ENCODE measurements at places on chromosomes 11 and 22. TPM values are rescaled to one million over a fixed set of nuclear protein-coding genes. Genes with fewer than 3 reads are reported as not detected.

The MS4A8 gene
- total RNA-seq = not detected

The RAB3IL1 gene
- total RNA-seq = 9.5 TPM

The KCNK4 gene
- total RNA-seq = not detected

The CSNK2A3 gene
- 1.4 TPM for total RNA-seq

The TNNT3 gene
- 30.7 TPM for total RNA-seq

The ANKK1 gene
- total RNA-seq = not detected

- H3K36me3 ChIP-seq = no peaks in the 10 kb centered on the region
- H3K27me3 ChIP-seq = peaks cover 33% of the 10 kb centered on the region
- no peak overlapping the region for H3K4me3 ChIP-seq
- no peak overlapping the region for H3K27ac ChIP-seq
These were observed 44.6 kb downstream of the RBX1 start for GRCh38 chr22:40995821-40996220.

GRCh38 chr11:30159546-30159945, 71.3 kb upstream of the FSHB start:
- H3K4me3 ChIP-seq = no peak overlapping the region
- H3K27ac ChIP-seq = no peak overlapping the region
- no peaks in the 10 kb centered on the region for H3K36me3 ChIP-seq
- H3K4me1 ChIP-seq = peaks cover 4% of the 10 kb centered on the region
- no peaks in the 10 kb centered on the region for H3K27me3 ChIP-seq

GRCh38 chr11:2671748-2672147, 28.0 kb downstream of the KCNQ1OT1 start:
- H3K36me3 ChIP-seq = peaks cover 8% of the 10 kb centered on the region
- H3K4me3 ChIP-seq = no peak overlapping the region
- H3K4me1 ChIP-seq = peaks cover 61% of the 10 kb centered on the region
- H3K27me3 ChIP-seq = no peaks in the 10 kb centered on the region

DNA sequence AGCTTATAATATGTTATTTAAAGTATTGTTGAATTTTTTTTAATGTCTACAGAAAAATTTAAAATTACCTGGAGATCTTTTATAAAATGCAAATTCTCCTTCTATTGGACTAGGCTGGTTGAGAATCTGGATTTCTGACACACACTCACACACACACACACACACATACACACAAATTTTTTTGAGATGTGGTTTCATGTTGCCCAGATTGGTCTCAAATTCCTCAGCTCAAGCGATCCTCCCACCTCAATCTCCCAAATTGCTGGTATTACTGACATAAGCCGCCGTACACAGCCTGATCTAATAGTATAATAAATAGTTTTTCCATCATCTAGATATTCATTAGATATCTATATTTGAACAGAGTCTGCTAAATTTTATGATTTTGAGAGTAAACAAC, 4.5 kb upstream of the RFPL1 start:
- no peaks in the 10 kb centered on the region for H3K4me1 ChIP-seq
- H3K4me3 ChIP-seq = no peak overlapping the region
- H3K36me3 ChIP-seq = no peaks in the 10 kb centered on the region

DNA sequence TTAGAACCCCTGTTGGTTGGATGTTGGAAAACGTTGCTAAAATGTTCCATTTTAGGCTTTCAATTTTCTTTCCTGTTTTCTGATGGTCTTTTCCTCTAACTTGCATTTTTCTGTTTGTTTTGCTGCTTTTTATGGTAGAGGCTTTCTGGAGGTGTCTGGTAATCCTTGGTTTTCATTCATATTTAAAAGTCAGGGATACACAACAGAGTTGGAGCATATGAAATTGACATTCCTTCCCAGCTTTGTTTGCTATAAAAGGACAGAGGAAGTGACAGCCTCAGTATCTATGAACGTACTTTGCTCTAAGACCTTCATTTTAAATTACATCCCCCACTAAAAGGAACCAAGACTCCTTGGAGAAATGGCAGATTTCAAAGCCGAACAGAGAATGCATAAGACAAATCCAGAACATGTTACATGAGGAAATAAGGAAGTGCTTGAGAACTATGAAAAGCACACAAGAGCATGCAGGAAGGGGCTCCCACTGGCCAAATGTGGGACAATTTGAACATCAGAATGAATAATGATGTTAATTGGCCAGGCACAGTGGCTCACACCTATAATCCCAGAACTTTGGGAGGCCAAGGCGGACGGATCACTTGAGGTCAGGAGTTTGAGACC, 56.7 kb downstream of the PPP6R3 start:
- no peak overlapping the region for H3K4me3 ChIP-seq
- peaks cover 58% of the 10 kb centered on the region for H3K4me1 ChIP-seq
- H3K36me3 ChIP-seq = peaks cover 45% of the 10 kb centered on the region
- H3K27ac ChIP-seq = no peak overlapping the region
- H3K27me3 ChIP-seq = no peaks in the 10 kb centered on the region

DNA sequence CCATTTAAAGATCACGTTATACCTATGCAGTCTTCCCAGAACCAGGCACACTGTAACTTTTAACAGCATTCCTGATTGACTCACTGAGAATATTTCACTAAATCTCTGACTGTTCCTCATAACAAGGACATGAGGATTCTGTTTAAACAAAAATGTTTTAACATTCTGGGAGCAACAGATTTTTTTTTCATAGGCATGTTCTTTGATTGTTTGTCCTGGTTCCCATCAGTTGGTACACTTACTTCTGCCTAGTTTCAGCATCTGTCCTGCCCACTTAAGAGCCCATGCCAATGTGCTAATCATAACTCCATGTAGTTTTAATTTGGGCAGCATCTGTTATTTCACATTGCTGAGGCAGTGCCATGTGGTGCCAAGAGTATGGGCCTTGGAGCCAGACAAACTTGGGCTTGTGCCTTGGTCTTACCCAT, 138.5 kb upstream of the CTSC start:
- H3K27me3 ChIP-seq = no peaks in the 10 kb centered on the region
- no peak overlapping the region for H3K27ac ChIP-seq
- no peaks in the 10 kb centered on the region for H3K36me3 ChIP-seq
- DNase-seq = no peak

- no peak overlapping the region for H3K27ac ChIP-seq
- H3K27me3 ChIP-seq = no peaks in the 10 kb centered on the region
- H3K4me3 ChIP-seq = no peak overlapping the region
- no peaks in the 10 kb centered on the region for H3K36me3 ChIP-seq
These were observed 156.8 kb upstream of the CARD18 start for GRCh38 chr11:105296386-105296785.

DNA sequence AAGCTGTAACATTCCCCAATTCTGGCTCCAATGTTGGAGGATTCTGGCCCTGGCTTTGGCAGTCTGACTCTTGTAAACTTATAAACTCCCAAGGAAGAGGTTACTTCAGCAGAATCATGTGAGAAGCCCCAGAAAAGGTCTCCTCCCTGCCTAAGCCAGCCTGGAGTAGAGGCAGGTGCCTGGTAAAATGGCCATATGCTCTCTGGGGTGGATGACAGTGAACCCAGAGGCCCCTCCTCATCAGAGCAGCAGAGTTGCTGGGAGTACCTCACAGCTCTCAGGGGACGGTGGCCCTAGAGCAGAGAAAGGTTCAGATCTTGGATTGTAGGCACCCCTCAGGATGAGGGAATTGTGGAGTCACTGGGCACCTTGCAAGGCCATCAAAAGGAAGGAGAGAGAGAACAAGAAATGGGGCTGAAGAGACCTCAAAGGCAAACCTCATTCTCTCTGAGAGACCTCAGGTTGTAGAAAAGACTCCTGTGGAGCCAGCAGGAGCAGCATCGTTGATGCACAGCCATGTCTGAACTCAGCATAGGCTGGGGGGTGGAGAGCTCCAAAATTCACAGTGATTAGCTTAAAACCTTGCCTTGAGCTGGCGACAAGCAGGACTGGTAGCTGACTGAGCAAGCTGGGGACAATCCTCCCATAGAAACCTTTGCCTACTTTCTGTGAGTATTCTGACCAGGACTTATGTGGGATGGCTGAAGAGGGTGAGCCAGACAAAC, 4.9 kb upstream of the P2RY6 start:
- peak overlapping the region; percentile 3 for H3K27ac ChIP-seq
- H3K36me3 ChIP-seq = no peaks in the 10 kb centered on the region
- DNase-seq = no peak

DNA sequence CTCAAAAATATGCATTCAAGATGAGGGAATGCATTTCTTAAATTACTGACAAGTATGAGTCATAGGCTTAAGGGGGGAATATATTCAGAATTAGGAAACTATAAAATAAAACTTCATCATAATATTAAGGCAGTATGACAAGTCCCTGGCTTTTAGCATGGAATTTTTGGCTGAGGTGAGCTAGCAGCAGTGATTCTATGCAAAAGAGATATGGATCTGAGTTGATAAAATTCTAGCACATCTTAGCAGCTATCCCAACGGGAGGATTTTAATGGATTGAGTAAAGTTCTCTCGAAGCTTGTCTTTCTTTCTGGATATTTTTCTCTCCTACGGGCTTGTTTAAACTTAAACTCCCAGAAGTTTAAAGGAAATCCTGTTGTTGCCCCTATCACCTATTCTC, 1.2 kb downstream of the OR51Q1 start:
- no peaks in the 10 kb centered on the region for H3K4me1 ChIP-seq
- no peaks in the 10 kb centered on the region for H3K27me3 ChIP-seq
- no peak for DNase-seq
- H3K36me3 ChIP-seq = no peaks in the 10 kb centered on the region

GRCh38 chr22:39197578-39197977, 45.1 kb upstream of the CBX7 start:
- no peak overlapping the region for H3K4me3 ChIP-seq
- no peaks in the 10 kb centered on the region for H3K36me3 ChIP-seq
- no peaks in the 10 kb centered on the region for H3K27me3 ChIP-seq
- no peak for DNase-seq
- H3K27ac ChIP-seq = no peak overlapping the region
- peaks cover 4% of the 10 kb centered on the region for H3K4me1 ChIP-seq

DNA sequence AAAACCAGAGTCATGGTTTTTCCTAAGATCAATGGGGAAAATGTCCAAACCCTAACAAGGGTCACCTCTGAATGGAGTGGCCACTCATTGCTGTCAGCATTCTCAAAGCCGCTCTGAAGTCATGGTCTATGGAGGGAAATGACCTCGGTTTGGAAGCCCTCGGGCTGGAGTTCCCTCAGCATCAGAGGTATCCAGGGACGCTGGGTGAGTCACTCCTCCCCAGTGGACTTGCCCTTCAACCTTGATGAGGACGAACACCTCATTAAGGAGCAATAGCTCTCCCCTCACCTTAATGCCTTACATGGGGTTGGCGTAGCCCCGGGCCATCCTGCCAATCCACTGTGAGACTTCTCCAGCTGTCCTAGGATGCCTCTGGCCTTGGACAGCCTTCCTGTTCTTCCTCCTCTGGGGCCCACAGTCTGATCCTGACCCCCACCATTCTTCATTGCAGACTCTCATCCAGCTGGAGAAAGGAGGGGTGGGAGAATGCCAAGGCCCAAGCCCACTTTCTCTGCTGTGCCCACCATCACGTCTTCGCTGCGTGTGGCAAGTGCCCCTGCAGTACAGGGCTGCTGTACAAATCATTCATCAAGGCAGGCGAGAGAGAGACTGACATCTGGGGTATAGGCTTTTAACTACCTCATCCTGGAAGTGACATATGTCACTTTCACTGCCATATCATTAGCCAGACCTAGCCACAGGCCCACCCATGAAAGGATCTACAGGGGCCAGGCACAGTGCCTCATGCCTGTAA, 25.4 kb upstream of the MYH9 start:
- H3K27me3 ChIP-seq = no peaks in the 10 kb centered on the region
- H3K36me3 ChIP-seq = no peaks in the 10 kb centered on the region
- no peak overlapping the region for H3K4me3 ChIP-seq
- H3K4me1 ChIP-seq = peaks cover 24% of the 10 kb centered on the region
- H3K27ac ChIP-seq = peak overlapping the region; percentile 19

DNA sequence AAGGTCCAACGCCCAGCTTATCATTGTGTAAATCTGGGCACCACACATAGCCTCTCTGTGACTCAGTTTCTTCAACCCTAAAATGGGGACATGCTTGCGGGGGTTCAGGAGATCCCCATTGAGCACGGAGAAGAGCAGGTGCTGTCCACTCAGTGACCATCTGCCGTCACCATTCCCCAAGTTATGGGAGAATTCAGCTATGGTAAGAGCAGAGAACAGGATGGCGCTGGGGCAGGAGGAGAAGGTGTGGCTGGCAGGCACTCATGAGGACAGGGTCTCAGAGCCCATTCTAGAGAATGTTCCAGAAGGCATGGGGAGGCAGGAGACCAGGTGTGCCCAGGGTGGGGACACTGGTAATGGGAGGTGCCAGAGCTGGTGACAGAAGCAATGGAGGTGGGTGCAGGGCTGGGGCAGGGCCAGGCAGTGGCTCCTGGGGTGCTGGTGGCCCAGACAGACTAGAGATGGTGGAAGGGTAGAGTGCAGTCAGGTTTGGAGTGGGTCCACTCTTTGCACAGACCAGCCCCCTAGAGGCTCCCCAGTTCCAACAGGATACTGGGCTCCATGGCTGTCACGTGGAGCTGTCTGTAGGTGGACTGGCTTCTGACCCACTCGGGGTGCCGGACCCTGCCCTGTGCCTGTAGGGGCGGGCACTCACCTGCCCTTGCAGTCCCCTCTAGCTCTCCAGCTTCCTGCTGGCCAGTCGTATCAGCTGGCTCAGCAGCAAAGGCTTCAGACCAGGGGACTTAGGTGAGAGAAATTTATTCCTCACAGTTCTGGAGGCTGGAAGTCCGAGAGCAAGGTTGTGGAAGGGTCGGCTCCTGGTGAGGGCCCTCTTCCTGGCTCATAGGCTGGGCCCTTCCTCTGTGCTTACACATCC, 84.7 kb downstream of the CDKN1C start:
- H3K36me3 ChIP-seq = no peaks in the 10 kb centered on the region
- no peak overlapping the region for H3K27ac ChIP-seq
- DNase-seq = peak; percentile 12

- DNase-seq = no peak
- peaks cover 63% of the 10 kb centered on the region for H3K4me1 ChIP-seq
These were observed 20.1 kb downstream of the FZD4 start for GRCh38 chr11:86934926-86935579.

GRCh38 chr22:30226192-30226832, 20.2 kb downstream of the LIF start:
- peaks cover 100% of the 10 kb centered on the region for H3K27me3 ChIP-seq
- H3K27ac ChIP-seq = no peak overlapping the region
- no peak for DNase-seq

DNA sequence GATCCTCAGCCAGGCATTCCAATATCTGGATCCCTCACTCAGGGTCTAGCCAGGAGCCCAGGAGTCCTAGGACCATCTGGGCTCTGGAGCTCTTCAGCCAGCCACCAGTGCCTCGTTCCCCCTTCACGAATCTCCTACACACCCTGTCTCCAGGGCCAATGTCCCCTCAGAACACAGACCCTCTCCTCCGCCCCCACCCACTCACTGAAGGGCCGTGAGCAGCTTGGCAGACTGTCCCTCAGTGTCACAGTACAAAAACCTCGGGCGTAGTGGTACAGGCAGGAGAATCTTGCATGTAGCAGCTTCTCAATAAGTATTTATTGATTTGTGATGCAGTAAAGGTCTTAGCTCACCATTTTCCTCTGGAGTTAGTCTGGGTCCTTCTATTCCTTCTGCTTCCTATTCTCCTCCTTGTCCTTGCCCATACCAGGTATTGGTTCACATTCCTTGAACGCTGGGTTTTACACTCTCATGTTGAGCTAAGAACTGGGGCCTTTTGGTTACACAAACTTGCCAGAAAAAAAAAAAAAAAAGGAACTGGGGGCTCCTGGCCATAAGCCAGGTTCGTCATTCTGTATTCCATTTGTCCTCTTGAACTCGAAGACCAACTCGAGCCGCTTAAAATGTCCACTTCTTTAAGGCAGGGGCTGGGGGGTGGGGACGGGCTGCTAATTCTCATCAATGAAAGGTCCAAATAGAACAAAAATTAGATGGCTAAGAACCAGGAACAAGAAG, 2.3 kb downstream of the CXCR5 start:
- H3K27me3 ChIP-seq = no peaks in the 10 kb centered on the region
- H3K4me1 ChIP-seq = peaks cover 33% of the 10 kb centered on the region
- H3K36me3 ChIP-seq = no peaks in the 10 kb centered on the region
- DNase-seq = no peak
- H3K27ac ChIP-seq = no peak overlapping the region

GRCh38 chr22:24937114-24937513, 9.4 kb downstream of the LHFPL7 start:
- no peaks in the 10 kb centered on the region for H3K27me3 ChIP-seq
- no peak for DNase-seq
- no peaks in the 10 kb centered on the region for H3K36me3 ChIP-seq
- no peak overlapping the region for H3K27ac ChIP-seq

All from left ventricle myocardium inferior (tissue), 1 donor.